Neural crest cell (in vitro differentiated cells): ENCODE measurements at places on chromosomes 7 and 10.

DNA sequence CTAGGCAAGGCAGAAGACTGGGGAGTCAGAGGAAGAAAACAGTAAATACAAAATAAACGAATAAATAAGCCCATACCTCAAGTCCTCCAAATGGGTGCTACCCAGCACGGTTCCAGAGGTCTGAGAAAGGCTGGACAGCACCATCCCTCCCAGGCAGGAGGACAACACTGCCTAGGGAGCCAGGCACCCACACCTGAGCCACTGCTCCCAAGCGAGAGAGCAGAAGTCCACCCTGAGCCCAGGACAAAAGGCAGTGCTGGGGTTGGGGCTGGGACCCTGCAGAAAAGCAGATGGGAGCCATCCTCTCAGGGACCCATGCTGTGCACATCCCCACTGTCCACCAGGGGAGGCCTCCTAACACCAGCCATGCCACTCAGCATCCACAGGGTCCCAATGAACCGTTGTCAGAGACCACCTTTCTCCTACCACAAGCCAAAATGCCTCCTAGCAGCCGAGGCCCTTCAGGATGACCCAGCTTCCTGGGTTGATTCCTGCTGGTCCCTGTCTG, 16.2 kb downstream of the GFRA1 start:
- DNase-seq = no peak

DNA sequence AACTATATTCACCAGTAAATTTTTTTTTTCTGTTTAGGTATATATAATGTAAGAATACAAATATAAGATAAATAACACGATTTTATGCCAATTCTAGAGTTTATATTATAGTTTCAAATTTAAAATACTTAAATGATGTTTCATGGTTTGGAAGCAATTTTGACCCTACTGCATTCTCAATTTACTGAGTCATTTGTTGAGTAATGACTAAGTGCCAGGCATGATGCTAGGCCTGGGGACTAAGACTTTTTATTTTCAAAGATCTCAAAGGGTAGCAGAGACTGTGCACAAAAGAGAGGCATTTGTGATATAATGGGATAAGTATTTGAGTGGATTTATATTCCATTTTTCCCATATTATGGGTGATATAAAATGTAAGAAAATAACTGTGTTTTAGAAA, 78.9 kb upstream of the SMIM30 start:
- DNase-seq = no peak

DNA sequence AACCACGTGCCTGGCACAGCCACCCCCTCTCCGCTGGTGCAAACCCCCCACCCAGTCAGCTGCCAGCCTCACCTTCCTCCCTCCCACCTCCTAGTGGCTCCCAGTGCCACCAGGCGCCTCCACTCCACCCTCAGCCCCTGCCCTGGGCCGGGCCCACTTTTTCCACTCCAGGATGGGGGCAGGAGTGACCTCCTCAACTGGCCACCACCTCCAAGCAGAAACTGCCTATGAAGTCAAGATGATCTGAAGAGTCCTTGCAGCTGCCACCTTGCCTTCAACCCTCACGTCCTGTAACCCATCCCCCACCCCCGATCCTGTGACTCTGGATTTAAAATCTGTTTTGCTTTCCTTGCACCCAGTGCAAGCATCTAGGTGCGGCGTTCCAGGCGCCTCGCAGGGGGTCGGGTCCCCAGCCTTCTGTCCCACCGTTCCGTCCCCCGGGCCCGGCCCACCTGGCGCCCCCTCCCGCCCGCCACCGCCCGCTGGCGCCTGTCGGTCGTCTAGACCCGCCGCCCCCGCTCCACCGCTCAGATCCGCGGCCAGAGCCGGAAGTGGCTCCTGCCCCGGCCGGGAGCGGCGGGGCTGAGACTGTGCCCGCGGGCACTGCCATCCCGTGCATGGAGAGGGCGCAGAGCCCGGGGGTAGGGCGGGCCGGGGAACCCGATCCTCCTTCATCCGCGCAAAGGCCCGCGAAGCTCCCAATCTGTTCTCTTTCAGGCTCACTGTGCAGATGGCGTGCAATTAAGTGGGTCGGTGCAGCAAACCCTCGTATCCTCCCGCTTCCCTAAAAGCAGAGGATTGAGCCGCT, 51.2 kb upstream of the GTF2I start:
- no peak for DNase-seq

- no peak for DNase-seq
Observed at GRCh38 chr7:151691449-151691848, 171.8 kb upstream of the RHEB start.

DNA sequence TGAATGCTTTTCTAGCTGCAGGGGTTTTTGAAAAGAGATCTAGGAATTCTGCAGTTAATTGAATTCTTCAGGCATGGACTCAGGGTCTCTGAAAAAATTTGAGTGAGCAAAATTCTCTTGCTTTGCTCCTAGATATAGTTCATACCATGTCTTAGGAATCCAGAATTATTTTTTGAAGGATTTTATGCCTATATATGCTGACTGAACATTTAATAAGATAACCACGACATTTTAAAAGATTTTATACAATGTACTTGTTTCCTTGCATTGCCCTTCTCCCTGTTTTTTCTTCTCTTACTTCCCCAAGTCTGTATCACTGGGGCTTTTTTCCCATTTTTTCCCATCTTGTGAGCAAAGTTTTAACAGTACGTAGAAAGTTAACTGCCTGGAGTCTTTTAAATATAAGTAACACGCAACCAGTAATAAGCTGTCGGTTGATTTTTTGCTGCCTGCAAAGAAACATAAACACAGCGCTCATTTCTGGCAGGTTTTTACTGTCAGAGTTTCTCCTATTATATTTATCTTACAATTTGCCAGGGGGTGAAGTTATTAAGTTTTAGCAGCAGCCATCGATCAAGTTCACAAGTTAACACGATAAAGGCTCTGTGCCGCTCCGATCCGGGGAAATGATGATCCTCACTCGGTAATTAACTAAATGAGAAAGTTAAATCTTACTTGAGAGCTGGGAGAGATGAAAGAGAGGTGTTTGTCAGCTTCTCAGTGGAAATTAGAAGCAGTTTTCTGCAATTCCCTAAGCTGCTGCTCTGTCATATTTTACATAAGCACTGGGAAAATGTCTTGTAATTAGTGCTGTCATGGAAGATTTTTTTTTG, 81.0 kb downstream of the POLL start:
- no peak for DNase-seq
